ENCODE measurements at places on chromosomes 5 and 9.

- DNase-seq: no peak
These were observed 117.6 kb upstream of the S1PR3 start for GRCh38 chr9:88873635-88874034.

DNA sequence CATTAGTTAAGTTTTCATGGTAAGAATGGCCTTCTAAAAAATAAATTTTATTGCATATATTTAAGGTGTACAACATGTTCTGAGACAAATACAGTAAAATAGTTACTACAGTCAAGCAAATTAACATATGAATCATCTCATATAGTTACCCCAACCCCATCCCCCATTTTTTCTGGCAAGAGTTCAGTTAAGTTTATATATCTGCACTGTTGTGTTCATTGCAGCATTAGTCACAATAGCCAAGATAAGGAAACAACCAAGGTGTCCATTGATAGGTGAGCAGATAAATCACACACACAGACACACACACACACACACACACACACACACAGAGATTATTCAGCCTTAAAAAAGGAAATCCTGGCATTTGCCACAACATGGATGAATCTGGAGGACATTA is 37.2 kb upstream of the OTULIN start:
- no peak for DNase-seq

DNA sequence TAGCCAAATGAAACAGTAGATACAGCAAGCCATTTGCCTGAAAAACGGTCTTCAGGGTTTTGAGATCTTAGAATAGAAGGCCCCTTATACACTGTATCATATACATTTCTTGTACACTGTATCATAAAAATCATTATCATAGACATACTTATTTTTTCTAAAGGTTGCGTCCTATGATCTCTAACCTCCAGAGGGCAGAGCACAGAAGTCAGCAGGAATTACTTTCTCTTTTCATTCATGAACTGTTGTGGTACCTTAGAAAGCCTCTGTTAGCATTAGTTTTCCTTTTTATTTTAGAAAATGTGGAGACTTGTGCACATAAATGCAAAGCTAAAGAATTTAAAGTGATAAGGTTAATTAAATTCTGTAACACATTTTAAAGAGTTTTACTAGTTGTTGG is 115.4 kb downstream of the OXCT1 start:
- no peak for DNase-seq

- no peak for DNase-seq
These were observed 233.8 kb downstream of the GAS1 start for GRCh38 chr9:86713470-86713869.

DNA sequence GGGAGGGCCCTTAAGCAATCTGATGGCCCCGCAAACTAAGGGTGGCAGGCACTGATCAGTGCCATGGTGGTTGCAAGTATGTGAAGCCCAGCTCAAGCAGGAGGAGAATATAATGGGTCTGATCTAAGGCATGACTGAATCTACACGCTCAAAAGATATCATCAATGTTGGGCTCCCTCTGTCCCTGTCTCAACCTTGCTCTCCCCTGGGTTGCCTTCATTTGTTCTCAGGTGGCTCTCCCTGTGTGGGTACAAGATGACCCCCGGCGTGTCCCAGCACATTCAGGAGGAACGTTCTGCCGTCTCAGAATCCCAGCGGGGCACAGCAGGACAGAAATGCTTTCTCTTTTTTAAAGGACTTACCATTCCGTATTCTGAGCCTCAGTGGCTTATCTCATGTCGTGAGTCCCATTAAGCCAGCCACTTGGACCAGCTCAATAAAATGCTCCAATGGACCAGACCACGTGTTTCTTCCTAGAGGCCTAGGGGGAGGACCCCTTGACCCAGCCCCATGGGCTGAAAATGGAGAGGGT is 12.0 kb upstream of the RNF130 start:
- DNase-seq: no peak

DNA sequence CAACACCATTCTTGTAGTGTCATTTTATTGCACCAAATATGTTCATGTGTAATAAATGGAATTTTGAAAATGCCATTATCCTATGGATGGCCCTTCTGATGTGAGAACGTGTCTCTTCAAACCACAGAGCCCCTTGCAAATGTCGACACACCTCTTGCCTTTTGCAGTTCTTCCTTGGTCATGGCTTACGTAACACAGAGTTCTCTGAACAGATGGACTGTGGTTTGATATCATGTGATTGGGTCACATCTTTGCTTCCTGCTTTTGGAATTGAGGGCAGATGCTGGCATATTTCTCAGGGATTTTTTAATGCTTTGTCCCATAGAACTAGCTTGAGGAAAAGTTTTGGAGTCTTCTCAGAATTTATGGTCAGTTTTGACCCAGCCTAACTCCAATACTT is 4.6 kb downstream of the TGFBR1 start:
- DNase-seq: no peak

- no peak for DNase-seq
These were observed 9.5 kb downstream of the SPDL1 start for GRCh38 chr5:169592937-169593650.

DNA sequence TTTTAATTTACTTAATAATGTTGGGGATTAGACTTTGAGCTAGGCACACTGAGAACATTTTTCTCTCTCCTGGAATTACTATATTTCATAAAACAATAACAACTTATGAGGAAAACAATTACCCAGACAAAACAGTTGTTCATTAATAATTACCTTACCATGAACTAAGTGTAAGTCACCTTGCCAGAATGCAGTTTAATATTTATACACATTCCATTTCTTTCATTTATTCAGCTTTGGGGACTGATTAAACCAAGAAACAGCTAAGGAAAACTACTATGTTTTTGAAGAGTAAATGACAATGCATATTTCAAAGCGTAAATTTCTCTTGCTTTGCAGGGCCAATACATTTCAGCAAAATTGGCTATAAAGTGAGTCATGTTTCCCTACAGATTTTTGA is 616.2 kb downstream of the PRELID2 start:
- no peak for DNase-seq

DNA sequence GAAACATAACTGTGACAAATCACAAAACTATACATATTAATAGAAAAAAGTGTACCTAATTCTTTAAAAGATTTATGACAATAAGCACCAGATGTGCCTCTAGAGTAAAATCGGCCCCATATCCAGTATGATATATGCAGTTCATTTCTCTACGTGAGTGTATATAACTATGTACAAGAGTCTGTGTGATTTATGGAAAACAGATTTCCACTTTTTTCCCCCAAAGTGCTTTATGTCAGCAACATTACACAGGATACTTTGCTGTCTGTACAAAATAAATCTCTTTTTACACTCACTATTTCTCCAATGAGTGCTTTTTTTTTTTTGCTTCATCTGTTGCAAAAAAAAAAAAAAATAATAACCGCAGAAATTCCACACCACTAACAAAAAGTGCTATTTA is 298.8 kb upstream of the RFX3 start:
- DNase-seq: no peak

GRCh38 chr9:18397076-18397475 is 76.9 kb upstream of the ADAMTSL1 start:
- no peak for DNase-seq

DNA sequence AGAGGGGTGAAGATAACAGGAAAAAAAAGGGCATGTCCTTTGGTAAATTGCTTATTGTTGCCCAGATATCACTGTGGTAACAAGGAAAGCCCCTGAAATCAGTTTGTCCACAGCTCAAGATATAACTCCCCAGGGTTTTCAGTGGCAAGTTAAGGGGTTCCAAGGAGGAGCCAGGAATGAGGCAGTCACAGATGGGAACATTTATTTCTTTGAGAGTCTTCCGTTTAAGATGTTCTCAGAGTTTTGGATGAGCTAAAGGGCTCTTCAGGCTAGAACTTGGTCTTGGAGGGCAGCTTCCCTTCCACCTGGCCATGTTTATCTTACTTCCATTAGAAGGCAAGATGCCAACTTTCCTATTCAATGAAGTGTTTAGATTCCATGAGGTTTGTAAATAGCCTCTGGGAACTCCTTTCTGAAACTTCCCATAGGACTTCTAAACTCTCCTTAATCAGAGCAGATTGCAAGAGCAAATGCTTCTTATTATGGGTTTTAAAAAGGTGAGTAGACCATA is 277.6 kb upstream of the TNC start:
- no peak for DNase-seq
